Stimulated activated CD4-positive, alpha-beta T cell treated with anti-CD3 and anti-CD28 coated beads, TNF-alpha, amount 100 ng/mL, for 24 hours (primary cell): ENCODE measurements at places on chromosomes 4 and X.

DNA sequence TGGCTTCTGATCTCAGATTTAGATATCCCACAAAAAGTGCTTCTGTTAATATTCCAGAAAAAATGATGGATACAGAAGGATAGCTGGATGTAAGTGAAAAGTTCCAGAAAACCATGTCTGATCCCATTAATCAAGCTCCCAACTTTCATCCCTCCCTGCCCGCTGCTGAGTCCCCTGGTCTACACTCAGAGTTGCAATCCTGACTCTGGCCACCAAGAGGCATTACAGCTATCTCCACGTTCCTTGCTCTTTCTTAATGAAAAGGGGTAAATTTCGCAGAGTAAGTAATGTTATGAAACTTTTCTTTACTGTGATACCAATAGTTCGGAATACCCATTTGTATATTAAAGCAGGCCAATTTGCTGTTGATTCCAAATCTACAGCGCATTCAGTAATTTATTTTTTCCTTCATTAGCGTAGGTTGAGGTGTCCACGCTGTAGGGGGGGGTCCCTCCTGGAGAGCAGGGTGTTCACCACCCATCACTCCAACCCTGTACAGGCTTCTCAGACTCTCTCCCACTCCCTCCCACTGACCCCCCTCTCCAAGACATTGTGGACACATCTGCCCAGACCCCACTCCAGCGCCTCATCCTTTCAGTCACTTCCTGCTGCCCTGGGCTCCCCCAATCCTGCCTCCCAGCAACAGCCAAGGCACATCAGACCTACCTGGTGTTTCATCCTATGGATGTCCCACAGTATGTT, 55.1 kb downstream of the RAB40A start:
- DNase-seq, result peak; percentile 11

GRCh38 chr4:184889666-184890335, 64.0 kb upstream of the ACSL1 start:
- no peak for DNase-seq

DNA sequence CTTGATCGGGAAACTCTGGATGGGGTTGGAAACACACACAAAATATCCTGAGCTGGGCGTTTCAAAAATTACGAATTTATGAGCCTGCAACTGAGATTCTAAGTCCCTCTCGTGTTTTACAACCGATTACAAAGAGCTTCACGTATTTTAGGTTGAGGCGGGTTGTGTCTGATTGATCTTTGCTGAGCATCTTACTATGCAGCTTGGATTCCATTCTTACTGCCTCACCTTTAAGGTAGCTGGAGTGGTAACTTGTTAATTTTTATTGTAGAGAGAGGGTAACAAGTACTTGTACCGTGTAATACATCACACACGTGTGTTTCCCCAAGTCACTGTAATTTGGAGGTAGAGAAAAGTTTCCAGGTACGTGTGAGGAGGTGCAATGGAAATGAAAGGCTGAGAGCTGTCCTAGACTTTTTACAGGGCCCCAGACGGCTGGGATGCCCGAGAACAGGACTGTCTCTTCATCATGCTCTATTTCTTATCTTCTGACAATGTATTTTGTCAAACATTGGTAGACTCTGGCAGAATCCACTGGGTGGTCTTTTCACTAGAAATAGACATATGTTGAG, 97.8 kb upstream of the TENM3 start:
- no peak for DNase-seq

DNA sequence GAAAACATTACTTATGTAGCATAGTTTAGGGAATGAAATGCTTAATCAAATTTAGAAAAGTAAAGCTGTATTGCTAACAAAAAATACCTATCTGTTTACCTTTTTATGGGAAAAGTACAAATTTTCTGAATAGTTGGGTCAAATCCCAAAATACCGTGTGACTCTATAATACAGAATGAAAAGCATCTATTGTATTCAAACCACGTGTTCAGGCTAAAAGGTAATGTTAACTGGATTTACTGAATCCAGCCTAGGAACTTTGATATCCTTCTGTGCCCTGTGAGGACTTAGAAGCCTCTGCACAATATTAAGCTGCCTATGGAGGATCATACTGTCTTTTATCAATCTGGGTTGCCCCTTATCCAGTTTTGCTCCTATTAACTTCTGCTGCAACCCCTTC, 36.3 kb upstream of the AGA start:
- no peak for DNase-seq

- DNase-seq, result no peak
Observed at GRCh38 chrX:13168269-13168668, 123.8 kb upstream of the FAM9C start.

GRCh38 chr4:10706236-10706635, 21.7 kb upstream of the CLNK start:
- DNase-seq, result no peak

DNA sequence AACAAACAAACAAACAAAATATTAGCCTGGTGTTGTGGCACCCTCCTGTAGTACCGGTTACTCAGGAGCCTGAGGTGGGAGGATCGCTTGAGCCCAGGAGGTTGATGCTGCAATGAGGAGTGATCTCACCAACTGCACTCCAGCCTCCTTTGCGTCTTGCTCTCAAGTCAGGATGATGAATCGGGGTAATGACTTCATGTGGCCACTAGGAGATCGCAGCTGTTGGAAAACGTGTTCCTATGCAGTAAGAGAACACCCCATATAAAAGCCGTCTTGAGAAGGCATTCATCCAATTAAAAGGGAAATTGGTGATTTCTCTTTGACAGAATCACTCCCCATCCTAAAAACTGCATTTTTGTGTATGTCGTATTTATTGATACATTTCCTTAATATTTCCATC, 6.9 kb downstream of the CCNB3 start:
- no peak for DNase-seq

DNA sequence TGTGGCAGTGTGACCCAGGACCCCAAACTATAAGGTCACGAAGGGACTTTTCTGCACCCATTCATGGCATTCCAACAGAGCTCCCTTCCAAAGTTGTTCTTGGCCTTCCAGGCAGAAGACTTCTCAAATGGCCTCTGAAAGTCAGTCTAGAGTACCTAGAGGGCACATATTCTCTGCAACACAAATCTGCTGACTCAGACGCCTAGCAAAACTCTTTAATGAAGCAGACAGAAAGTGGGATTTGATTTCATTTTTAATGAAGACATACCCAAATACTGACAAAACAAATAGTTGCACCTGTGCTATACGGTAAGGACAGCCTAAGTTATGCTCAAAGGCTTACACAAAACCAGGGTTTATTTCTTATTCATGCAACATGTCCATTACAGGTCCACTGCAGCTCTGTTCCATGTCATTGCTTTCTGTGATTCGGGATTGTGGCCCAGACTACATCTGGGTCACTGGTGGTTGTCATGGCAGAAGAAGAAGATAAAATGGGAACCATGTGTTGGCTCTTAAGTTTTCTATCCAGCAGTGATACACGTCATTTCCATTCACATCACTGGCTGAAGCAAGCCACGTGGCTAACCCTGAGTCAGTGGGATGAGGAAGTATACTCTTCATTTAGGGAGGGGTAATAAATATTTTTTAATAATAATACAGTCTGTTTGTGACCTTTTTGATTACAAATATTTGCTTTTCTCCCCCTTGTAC, 57.7 kb downstream of the NAT8L start:
- DNase-seq, result no peak

- DNase-seq, result no peak
Observed at GRCh38 chr4:170651786-170652185, 562.0 kb upstream of the AADAT start.

GRCh38 chr4:79996851-79997250, 76.2 kb downstream of the ANTXR2 start:
- DNase-seq, result no peak

DNA sequence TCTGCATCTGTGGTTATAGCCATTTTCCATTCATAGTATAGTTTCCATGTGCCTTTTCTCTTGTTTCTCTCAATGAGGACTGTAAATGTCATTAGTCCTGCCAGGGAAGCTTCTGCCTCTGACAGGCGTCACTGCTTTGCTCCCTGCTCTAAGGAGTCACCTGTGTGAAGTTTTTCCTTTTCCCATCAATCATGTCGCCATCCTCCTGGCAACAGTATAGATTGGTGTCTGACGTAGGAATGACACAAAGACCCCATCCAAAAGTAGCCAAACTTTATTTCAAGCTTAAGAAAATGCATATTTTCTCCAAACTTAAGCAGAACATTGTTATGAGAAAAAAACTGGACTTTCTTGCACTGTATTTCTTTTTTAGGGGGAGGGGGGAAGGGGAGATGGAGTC, 23.1 kb upstream of the MECP2 start:
- DNase-seq, result no peak

DNA sequence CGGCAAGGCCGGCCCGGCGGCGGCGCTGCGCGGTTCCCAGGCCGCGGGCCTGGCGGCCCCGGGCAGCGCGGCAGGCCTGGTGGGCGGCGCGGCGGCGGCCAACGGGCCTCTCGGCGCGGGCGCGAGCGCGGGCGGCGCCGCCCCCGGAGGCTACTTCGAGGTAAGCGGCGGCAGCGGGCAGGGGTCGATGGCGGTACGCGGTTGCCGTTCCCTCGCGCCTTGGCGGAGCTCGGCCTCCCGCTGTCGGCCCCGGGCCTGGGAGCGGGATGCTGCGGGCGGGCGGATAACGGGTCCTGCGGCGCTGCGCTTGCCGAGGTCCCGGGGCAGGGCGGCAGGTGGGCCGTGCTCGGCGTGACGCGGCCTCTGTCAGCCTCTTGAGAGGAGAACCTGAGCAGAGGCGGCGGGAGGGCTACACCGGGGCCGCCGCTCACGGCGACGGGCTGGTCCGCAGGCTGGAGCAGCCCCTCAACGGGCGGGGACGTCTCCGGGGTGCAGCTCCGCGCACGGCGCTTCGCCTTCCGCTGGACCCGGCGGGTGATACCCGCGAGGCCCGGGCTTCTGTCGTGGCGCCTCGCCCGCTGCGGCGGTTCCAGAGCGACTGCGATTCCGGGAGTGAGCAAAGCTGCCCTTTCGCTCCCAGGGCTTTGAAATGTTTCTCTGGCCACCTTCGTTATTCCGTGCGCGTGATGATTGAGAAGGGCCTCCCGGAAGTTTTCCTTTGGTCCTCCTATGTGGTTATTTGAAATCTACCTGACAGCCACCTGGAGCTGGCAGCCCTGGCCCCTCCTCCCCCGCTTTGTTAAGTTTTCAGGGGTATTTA, 774 bp downstream of the FAM193A start:
- DNase-seq, result peak; percentile 20

DNA sequence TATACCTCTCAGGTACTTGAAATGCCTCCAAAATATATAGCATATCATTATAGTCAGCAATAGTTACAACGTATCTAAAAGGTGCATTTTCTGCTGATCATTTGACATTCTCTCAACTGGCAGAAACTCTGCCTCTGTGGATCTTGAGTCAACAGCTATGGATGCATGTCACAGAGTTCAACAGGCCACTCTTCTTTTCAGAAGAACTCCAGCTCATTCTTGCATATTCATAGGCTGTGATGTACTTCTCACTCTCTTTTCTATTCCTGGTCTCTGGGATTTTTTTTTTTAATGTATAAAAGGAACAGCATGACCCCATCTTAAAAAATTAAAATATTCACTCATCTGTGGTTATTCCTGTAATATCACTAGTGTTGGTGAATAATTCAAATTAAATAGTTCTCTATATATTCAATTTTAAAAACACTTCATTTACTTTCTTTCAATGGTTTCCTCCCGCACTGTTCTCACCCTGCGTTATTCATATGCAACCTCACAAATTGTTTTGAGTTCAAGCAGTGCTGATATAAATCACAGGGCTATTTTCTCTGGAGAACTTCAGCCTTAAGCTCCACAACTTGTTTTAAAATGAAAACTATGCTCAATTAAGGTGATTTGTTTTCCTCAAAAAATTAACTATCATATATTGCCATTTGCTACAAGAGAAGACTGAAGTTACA, 1111.2 kb upstream of the ADGRL3 start:
- no peak for DNase-seq
